Cardiac atrium fibroblast (primary cell): ENCODE measurements at places on chromosomes 3 and 15. TPM values are rescaled to one million over a fixed set of nuclear protein-coding genes. Genes with fewer than 3 reads are reported as not detected.

The MON1A gene
- total RNA-seq, result 11.2 and 13.0 TPM in 2 replicates

The AHSG gene
- total RNA-seq, result not detected in 2 replicates

The GCNT3 gene
- not detected in 2 replicates for total RNA-seq

The ZNF660 gene
- 0.32 and 0.90 TPM in 2 replicates for total RNA-seq

The SH3GL3 gene
- total RNA-seq, result 0.32 TPM in 1 of 2 replicates, not detected in the other

The MAP6D1 gene
- total RNA-seq, result under 0.01 and 4.5 TPM in 2 replicates

The LTF gene
- under 0.01 and 23.3 TPM in 2 replicates for total RNA-seq

The MUC20 gene
- 1.3 TPM in 1 of 2 replicates, not detected in the other for total RNA-seq

The CYP1A2 gene
- total RNA-seq, result not detected in 2 replicates

The DNAH12 gene
- 0.16 TPM in 1 of 2 replicates, not detected in the other for total RNA-seq

The IQCH gene
- total RNA-seq, result 0.36 and 2.3 TPM in 2 replicates

The AMIGO3 gene
- 4.9 TPM in 1 of 2 replicates, not detected in the other for total RNA-seq

The CA12 gene
- 64.3 and 163 TPM in 2 replicates for total RNA-seq

The SLC38A3 gene
- total RNA-seq, result not detected in 2 replicates

The TMEM207 gene
- total RNA-seq, result not detected in 2 replicates

The RASL12 gene
- total RNA-seq, result 3.1 and 4.2 TPM in 2 replicates

The GRAMD1C gene
- total RNA-seq, result 2.3 and 2.6 TPM in 2 replicates

The TUSC7 gene
- not detected in 2 replicates for total RNA-seq

The FGF12 gene
- total RNA-seq, result 2.6 TPM in 1 of 2 replicates, not detected in the other

The TOP2B gene
- 46.8 and 53.1 TPM in 2 replicates for total RNA-seq

The SLCO2A1 gene
- total RNA-seq, result 4.2 and 4.5 TPM in 2 replicates

The CLRN1 gene
- not detected in 2 replicates for total RNA-seq

The FMN1 gene
- not detected in 2 replicates for total RNA-seq

The ZIC4 gene
- total RNA-seq, result not detected in 2 replicates

The KAT2B gene
- 4.9 and 5.3 TPM in 2 replicates for total RNA-seq

The SCG3 gene
- total RNA-seq, result not detected in 2 replicates

The MAGI1 gene
- 12.8 and 20.9 TPM in 2 replicates for total RNA-seq

The ARGFX gene
- total RNA-seq, result not detected in 2 replicates

The IL17RD gene
- 1.3 and 3.6 TPM in 2 replicates for total RNA-seq

The ERICH6 gene
- 0.32 TPM in 1 of 2 replicates, not detected in the other for total RNA-seq

The CHST13 gene
- total RNA-seq, result not detected in 2 replicates
